Activated naive CD8-positive, alpha-beta T cell treated with anti-CD3 and anti-CD28 coated beads, Interleukin-2, amount 10 ng/mL, durations not matched to agents 7 days and 5 days (primary cell): ENCODE measurements at places on chromosomes 11 and 22. TPM values are rescaled to one million over a fixed set of nuclear protein-coding genes. Genes with fewer than 3 reads are reported as not detected.

Gene MFNG
- 211 TPM for total RNA-seq

Gene BAIAP2L2
- 2.0 TPM for total RNA-seq

Gene DENND6B
- total RNA-seq: 9.5 TPM

Gene CARD18
- not detected for total RNA-seq

Gene VSIG2
- 0.34 TPM for total RNA-seq

Gene LRRN4CL
- 0.23 TPM for total RNA-seq

Gene MADD
- 114 TPM for total RNA-seq

Gene POLR2F
- total RNA-seq: 61.4 TPM

Gene KCNK7
- total RNA-seq: 0.96 TPM

Gene ZP1
- total RNA-seq: 0.60 TPM

Gene SPATA19
- not detected for total RNA-seq

Gene HBE1
- not detected for total RNA-seq
